ENCODE measurements at places on chromosomes 3 and 15. TPM values are rescaled to one million over a fixed set of nuclear protein-coding genes. Genes with fewer than 3 reads are reported as not detected.

Gene ISL2
- not detected for total RNA-seq

Gene GP5
- 0.21 TPM for total RNA-seq

Gene ISLR
- 28.2 TPM for total RNA-seq

Gene ALDH1A2
- 24.4 TPM for total RNA-seq

Gene COX17
- 120 TPM for total RNA-seq

Gene RTP3
- not detected for total RNA-seq

Gene SLC6A1
- 1.1 TPM for total RNA-seq

Gene RASGRP1
- 1.0 TPM for total RNA-seq

Gene GSK3B
- total RNA-seq = 37.0 TPM

Gene SYNPR
- 5.3 TPM for total RNA-seq

Gene SUCNR1
- total RNA-seq = 1.1 TPM

Gene ATP8B4
- 9.7 TPM for total RNA-seq

Gene AAGAB
- total RNA-seq = 18.0 TPM

Gene SLC28A2
- total RNA-seq = not detected

Gene ITIH1
- not detected for total RNA-seq

Gene LRRIQ4
- total RNA-seq = not detected

Gene C2CD4A
- total RNA-seq = not detected

Gene KNG1
- total RNA-seq = 0.21 TPM

Gene PHLDB2
- total RNA-seq = 29.0 TPM

Gene MKRN2
- 23.9 TPM for total RNA-seq

Gene UROC1
- total RNA-seq = not detected

Gene MAP2K5
- 13.9 TPM for total RNA-seq

Gene CHST13
- total RNA-seq = 0.60 TPM

Gene PML
- total RNA-seq = 38.7 TPM

Gene METTL6
- total RNA-seq = 10.8 TPM

Gene RTP4
- total RNA-seq = 1.4 TPM

Gene OR5K2
- not detected for total RNA-seq

Gene IQCH
- total RNA-seq = 0.53 TPM

Gene SH2D7
- total RNA-seq = not detected
